T47D (cell line): ENCODE measurements at places on chromosomes 12 and 14.

GRCh38 chr12:92141591-92142121 lies 4.0 kb downstream of the BTG1 start:
- DNase-seq = no peak

GRCh38 chr12:110538869-110539622 lies 36.9 kb downstream of the RAD9B start:
- DNase-seq = no peak

DNA sequence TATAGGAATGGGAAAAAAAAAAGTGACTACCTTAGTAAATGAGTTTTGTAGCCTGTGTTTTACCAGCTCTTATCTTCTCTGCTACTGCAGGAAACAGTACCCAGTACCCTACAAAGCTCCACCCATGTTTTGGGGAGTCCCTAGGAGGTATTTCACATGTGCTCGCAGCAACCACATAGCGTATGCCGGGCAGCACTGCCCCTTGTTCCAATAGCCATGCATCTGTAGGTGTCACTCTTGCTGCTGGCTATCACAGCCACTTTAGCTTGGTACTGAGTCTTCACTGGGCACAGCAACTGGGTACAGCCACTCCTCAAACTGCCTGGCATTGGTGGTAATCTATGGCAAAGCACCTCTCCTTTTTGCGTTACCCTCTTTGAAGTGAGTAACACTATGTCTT lies 2.0 kb upstream of the MDM1 start:
- peak; percentile 74 for DNase-seq

DNA sequence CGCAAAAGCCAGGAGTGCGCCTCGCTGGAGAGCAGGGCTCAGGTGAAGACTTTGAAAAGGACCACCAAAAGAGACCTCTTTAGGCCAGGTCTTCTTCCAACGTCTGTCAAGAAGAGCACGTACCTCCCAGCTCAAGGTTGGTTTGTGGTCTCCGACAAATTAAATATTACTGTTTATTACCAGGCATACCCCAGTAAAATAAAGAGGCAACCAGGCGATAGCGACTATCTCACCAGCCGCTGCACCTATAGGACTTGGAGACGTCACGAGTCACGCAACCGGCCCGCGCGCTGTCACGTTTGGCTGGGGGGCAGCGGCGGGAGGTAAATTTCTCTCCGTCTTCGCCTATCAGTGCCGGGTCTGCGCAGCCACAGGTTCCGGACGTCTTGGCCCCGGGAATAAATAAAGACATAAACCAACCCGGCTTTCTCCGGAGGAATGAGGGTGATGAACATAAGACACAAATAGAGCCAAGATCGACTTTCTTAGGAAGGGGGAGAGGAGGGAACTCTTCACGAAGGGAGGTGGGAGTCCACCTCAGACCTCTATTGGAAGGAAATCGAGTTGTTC lies 2.0 kb upstream of the TBX5 start:
- no peak for DNase-seq
